Muscle of arm (tissue), 14 donors: ENCODE measurements at places on chromosomes 16 and 17. TPM values are rescaled to one million over a fixed set of nuclear protein-coding genes. Genes with fewer than 3 reads are reported as not detected.

The CBX8 gene
- polyA plus RNA-seq: not detected

- peak; percentile 17 for DNase-seq
Observed at GRCh38 chr16:30472328-30472942, at the start of gene ITGAL. Gene ITGAL (plus strand): TSS chr16:30472742. CDS start chr16:30472838, 96 bp downstream.

GRCh38 chr16:909281-910000 is 61.3 kb downstream of the LMF1 start:
- DNase-seq: no peak

GRCh38 chr16:11901091-11901490 is 14.7 kb downstream of the GSPT1 start:
- DNase-seq: no peak

- DNase-seq: no peak
Observed at GRCh38 chr16:64919141-64919540, 202.7 kb downstream of the CDH11 start.

DNA sequence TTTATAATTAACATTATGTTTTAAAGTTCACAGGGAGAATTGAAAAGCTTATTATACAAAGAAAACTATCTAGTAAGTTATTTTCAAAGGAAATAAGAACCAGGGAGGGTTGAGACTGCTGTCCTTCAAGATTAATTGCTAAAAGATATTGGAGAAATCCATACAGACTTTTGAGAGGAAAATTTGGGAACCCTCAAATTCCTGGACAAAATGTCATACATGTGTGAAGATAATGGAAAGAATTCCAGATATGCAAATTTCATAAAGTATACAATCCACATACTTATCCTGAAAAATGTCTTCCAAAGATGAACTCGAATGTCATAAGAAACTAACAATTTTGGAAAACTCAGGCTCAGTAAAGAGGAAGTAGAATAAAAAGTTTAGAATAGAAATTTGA is 213.8 kb downstream of the HS3ST3A1 start:
- DNase-seq: no peak

DNA sequence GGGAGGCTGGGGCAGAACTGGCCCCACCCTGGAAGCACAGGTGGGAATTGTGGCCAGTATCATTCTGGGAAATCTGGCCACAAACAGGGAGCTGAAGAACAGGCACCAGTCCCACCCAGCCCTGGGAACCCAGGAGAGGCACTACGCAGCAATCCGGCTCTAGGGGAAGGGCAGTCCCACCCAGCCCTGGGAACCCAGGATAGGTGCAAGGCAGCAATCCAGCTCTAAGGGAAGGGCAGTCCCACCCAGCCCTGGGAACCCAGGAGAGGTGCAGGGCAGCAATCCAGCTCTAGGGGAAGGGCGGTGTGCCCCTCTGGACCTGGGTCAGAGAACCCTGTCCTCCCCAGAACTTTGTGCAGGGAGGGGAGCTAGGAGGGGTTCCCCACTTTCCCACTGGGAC is 7.1 kb downstream of the DRC3 start:
- no peak for DNase-seq

DNA sequence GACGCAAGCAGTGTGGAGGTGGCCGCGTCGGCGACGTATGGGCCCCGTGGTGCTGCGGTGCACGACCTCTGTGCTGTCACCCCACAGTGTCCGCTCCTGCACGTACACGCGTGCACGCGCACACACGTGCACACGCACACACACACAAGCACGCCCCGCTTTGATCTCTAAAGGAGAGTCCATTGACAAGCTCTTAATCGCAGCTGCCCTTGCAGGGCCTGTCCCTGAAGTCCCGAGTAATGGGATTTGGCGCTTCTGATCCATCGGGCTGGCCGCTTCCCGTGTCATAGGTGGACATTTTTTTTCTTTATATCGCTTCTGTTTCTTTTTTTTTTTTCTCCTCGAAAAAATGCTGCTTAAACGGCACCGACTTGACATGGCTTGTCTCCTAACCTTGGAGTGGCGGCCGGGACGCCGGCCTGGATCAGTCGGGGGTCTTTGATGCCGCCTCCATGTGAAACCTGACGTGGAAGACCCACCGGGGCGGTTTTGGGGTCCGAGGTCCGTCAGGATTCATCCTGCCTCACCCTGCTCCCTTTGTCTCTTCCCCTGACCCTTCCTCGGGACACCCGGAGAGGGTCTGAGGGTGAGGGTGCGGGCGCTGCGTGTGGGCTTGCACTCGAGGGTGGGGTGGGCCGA is 8.3 kb upstream of the AXIN1 start:
- no peak for DNase-seq

- no peak for DNase-seq
Observed at GRCh38 chr17:39626171-39627046, at the start of gene PPP1R1B. Gene PPP1R1B (plus strand): TSS chr17:39626952. CDS start chr17:39627393, 441 bp downstream.

DNA sequence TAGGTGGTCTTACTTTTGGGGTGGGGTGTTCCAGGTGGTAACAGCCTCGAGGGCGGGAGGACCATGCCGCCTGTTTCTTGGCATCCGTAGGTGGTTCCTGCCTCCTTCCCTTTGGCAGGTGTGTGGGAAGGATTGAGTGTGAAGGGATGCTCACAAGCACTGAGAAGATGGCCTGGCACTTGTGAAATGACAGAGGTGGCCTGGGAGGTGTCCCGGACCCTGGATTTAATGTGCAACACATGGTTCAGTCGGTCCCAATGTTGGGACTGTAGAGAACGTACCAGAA is 165.8 kb upstream of the FOXF1 start:
- no peak for DNase-seq

GRCh38 chr17:55660178-55660886 is 62.3 kb downstream of the TMEM100 start:
- DNase-seq: peak; percentile 23
